ENCODE measurements at places on chromosomes 7 and 10. TPM values are rescaled to one million over a fixed set of nuclear protein-coding genes. Genes with fewer than 3 reads are reported as not detected.

- H3K4me3 ChIP-seq, result no peak overlapping the region
- H3K36me3 ChIP-seq, result peaks cover 89% of the 10 kb centered on the region
- DNase-seq, result no peak
- H3K27ac ChIP-seq, result no peak overlapping the region
- no peaks in the 10 kb centered on the region for H3K4me1 ChIP-seq
Observed at GRCh38 chr10:103415581-103415980, 19.2 kb downstream of the PDCD11 start.

DNA sequence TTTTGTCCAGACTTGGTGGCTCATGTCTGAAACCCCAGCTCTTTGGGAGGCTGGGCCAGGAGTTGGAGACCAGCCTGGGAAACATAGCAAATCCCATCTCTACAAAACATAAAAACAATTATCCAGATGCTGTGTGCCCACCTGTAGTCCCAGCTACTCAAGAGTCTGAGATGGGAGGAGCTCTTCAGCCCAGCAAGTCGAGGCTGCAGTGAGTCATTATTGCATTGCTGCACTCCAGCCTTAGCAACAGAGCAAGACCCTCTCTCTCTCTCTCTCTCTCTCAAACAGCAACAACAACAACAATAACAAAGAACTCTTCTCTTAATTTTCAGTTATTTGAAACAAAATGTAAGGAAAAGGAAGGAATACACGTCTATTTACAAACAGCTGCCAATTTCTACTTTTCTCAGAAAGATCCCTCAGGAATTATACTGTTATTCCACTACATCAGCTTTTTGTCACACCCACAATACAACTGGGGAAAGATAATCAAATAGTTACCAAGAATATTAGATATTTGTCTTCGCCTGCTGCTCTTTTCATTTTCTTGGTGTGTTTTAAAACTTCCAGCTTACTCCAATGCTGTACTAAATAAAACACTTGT is 5.1 kb upstream of the TSPAN12 start:
- H3K4me1 ChIP-seq, result no peaks in the 10 kb centered on the region
- DNase-seq, result no peak
- no peak overlapping the region for H3K27ac ChIP-seq
- no peak overlapping the region for H3K4me3 ChIP-seq
- H3K27me3 ChIP-seq, result no peaks in the 10 kb centered on the region
- no peaks in the 10 kb centered on the region for H3K36me3 ChIP-seq

DNA sequence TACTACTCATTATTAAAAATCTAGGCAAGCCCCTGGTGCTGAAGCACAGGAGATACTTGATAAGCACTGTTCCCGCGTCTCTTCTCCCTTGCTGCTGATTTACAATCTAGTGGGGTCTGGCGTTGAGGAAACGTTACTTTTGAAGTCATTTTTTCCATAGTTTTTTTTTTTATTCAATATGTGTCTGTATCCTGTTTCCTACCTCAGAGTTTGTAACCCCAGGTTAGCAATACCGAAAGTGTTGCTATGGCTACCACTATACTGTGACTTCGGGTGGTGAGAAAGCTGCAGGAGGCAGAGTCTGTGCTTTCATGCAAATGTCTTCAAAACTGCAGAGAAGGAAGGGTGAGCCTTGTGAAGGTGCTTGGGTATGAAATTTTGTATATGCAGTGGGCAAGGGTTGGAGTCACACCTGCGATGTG is 458.8 kb upstream of the GHITM start:
- H3K27ac ChIP-seq, result no peak overlapping the region
- H3K27me3 ChIP-seq, result no peaks in the 10 kb centered on the region
- H3K4me3 ChIP-seq, result no peak overlapping the region
- DNase-seq, result no peak
- H3K36me3 ChIP-seq, result no peaks in the 10 kb centered on the region

The TET1 gene
- 17.4 TPM for total RNA-seq

The GPR158 gene
- total RNA-seq, result not detected

The OLAH gene
- 1.1 TPM for total RNA-seq

The ELN gene
- total RNA-seq, result 65.9 TPM

The MXI1 gene
- 21.1 TPM for total RNA-seq
